Stimulated activated CD4-positive, alpha-beta T cell treated with anti-CD3 and anti-CD28 coated beads, TNF-alpha, amount 100 ng/mL, for 48 hours (primary cell): ENCODE measurements at places on chromosomes 7 and 10.

- no peak for DNase-seq
Observed at GRCh38 chr7:108026116-108026515, 23.2 kb upstream of the LAMB1 start.

DNA sequence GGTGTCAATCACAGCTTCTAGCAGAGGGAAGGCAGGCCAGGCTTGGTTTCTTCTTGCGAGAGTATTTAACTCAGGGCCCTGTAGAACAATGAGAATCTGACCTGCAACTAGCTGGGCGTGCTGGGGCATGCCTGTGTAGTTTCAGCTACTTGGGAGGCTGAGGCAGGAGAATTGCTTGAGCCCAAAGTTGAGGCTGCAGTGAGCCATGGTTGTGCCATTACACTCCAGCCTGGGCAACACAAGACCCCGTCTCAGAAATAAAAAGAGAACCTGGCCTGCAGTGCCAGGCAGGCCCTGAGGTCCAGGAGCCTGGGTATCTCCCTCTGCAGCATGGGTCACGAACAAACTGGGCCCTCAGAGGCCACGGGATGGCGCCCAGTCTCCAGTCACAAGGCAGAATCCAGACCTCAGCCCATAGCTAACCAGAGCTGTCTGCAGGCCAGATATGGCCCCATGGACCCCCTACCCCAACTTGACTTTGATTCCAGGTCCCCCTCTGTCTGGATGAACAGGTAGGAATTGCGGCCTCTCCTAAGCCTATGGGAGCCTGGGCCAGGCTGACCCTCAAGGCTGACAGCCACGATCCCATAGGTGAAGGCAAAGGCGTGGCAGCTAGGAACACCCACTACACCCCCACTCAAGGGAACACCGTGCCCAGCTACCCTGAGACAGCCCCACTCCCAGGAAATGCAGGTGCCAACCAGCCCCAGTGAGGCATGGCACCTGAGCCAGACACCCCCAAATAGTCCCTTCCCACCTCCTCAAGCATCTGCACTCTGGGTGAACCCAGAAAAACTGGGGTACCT is 102.7 kb upstream of the TNRC18 start:
- DNase-seq: no peak

DNA sequence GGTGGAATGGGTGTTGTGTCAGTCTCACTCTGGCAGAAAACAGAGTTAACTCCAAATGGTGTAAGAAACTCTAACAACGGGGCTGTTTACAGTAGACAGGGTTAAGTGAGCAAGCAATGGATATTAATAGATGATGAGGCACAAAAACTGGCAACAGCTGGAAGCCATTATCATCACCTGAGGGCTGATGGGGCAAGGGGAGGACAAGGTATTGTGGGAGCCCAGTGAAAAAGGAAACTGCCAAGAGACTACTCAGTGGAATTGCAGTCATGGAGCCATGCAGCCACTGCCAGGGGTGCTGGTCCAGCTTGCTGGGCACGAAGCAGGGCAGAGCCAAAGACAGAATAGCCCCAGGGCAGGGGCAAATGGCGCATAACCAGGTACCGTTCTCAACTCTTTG is 260.7 kb downstream of the BICC1 start:
- DNase-seq: no peak

- no peak for DNase-seq
Observed at GRCh38 chr10:117627561-117627960, 85.0 kb downstream of the EMX2 start.
